DMS153 (cell line): ENCODE measurements at places on chromosomes 5 and 9.
A peak's percentile ranks its signal among the peaks of the same experiment; 100 is the strongest.

DNA sequence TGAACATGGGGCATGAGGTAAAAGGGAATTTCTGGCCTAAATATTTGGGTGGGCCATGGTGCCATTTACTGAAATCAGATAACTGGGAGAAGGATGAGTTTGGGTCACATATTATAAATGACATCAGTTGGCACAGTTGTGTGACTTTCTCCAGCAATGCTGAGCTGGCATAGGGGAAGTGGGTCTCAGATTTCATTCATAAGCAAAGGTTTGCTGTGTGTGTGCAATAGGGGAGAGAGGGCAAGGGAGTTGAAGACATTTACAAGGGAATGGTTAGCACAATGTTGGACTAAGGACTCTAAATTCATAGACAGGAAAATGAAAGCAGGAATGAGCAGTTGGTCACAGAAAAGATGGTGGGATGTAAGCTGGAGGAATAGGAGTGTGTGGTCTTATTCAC, 47.8 kb upstream of the KLF9 start:
- DNase-seq, result no peak

DNA sequence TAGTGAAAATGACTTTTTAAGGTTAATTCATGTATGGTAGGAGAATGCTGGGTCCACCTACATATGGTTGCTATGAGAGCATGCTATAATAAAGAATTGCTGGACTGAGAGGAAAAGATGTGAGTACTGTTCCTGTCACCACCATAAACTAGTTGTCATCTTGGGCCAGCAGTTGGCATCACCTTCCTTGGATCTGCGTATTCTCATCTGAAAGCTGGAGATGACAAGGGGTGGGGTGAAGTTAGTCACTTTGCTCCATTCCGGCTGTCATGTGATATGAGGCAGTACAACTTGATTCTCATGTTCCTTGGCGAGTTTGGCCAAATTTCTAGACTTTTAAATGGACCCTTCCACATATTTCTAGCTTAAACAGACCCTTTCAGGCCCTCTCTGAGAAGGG, 33.3 kb downstream of the PIP5K1B start:
- DNase-seq, result no peak

DNA sequence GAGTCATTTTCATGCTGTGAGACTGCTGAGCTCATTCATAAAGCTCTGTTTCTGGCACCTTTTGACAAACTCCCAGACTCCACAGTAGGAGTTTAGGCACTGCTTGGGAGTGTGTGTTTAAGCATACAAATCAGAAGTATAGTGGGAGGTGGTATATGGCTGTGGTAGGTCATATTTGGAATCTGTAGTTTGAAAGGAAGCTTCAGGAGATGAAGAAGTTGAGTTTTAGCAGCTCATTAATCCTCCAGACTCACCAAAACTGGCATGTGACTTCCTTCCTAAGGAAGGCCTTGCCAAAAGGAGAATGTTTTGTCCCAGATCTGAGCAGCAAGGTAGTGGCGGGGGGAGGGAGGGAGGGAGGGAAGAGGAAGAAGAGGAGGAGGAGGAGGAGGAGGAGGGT, 52.8 kb downstream of the SAXO1 start:
- DNase-seq, result no peak

DNA sequence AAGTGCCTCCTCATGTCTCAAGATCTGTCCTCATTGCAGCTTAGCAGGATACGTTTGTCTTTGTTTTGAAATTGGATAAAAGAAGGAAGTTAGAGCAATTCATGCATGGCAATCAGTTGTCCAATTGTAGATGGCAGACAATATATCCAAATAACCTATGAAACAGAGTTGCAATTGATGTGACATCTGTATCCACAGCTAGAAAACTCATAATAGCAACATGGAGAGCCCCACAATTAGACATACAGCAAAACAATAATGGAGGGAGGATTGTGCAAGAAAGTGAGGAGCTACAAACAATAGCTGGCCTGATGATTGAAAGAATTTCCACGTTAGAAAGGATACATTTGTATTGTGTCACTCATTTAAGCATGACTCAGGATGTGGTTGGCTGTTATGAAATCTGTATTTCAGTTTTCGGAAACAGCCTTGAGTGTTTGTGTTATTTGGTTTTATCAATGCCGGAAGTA, 132.0 kb downstream of the FAM174A start:
- no peak for DNase-seq

GRCh38 chr5:58012102-58012501, 447.8 kb downstream of the PLK2 start:
- DNase-seq, result no peak

- no peak for DNase-seq
Observed at GRCh38 chr9:122106576-122106975, 13.5 kb upstream of the TTLL11 start.

DNA sequence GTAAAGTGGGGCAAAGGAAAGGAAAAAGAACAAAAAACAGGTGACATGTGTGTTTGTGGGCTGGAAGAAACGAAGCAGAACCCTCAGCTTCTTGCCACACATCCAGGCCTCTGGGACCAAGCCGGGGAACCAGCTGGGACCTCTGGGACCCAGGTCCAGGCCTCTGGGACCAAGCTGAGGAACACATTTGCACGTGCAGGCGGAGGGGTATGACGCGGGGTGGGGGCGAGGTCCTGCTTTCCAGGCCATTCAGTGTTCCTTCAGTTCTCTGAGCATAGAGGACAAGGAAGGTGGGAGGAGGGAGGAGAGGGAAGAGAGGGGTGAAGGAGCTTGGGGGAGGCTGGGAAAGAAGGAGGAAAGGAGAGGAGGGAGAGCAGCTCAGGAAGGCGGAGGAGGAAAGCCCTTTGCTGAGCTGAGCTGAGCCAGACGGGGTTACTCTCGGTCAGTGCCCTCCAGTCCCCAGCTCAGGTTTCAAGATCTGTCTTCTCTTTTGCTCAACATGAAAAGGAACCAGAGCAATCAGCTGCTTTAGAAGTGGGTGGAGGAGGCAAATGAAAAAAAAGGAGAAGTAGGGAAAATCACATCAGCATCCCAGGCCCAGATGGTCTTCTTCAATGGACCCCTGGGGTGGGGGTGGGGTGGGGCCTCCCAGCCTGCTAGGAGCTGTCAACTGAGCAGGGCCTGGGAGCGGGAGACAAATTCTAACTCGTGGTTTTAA, 59.1 kb downstream of the ABCA1 start:
- DNase-seq, result peak; percentile 28

- DNase-seq, result no peak
Observed at GRCh38 chr5:1413611-1414241, 31.5 kb downstream of the SLC6A3 start.

DNA sequence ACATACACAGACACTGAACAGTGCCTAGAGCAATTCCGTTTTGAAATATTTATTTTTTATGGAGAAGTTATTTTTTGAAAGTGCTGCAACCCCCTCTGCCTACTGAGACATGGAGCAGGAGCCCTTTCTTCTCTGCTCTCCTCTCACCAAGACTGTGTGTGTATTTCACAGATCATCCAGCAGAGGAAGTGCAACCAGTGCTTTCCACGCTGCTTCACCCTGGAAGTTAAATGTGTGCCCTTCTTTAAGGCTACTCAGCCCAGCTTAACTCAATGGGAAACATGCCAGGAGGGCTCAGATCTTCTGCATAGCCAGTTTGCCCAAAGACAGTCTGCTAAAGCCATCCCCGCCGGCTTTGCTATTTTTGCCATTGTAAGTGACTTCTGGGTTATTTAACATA, 606.3 kb downstream of the TLE1 start:
- DNase-seq, result no peak

- no peak for DNase-seq
Observed at GRCh38 chr5:55495216-55495615, 39.5 kb downstream of the PLPP1 start.

DNA sequence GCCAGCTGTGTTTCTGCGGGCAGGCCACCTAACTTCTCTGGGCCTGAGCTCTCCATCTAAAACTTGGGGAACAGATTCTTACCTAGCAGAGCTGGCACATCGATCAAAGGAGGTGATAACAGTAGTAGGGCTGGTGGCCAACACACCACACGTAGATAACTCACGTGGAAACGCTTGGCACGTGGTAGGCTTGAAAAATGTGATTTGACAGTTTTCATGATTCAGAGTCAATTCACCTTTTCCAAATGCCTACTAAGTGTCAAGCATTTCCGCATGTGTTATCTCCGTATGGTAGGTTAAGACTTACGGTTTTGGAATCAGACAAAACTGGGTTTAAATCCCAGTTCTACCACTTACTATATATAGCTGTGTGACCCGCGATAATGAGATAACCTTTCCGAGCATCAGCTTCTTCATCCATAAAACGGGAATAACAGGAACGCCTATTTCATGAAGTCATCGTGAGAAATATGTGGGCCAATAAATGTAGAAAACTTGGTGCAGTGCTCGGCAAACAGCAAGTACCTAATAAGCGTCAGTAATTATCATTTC, 25.5 kb downstream of the NDUFA8 start:
- DNase-seq, result no peak

DNA sequence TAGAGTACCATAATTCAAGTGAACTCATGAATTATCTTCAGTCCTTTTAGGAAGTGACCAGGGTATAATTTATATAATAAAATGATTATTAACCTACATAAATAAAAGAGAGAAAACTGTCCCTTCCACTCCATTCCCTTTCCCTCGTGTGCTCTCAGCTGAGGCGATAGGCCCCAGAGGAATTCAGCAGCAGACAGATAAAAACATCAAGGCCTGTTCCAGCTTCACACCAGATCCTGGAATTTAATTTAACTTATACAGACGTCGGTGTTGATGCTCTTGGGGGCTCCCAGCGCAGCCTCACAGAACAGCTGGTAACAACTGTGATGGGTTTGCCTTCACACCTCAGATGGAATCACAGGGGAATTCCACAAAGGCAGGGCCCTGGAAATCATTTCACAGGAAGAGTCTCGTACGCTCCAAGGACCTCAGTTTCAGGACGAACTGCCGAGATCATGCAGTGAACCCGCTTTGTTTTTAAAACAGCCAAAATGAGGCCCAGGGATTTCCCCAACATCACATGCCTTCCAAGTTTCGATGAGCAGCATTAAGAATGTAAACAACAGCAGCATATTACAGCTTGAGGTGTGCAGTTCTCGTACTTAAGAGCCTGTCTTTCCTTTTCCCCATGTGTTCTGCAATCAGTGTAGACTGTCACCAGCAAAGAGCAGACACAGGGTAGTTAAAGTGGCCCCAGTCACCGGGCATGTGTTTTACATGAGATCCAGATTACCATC, 73.6 kb upstream of the ALDH1B1 start:
- no peak for DNase-seq

DNA sequence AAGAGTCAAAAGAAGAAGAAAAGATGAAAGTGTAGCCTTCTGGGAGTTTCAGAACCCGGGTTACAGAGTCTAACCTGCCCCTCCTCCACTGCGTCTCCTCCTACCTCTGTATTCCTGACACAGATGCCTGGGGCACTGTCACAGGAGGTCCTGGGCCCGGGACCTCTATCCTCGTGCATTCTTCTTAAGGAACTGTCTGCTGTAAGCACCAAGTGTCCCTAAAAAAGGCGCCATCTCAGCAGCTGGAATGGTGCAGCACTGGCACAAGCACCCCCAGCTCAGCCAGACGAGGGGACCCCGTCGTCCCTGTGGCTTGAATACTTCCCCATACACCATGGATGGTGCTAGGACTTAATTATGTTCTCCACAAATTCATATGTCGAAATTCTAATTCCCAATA, 35.8 kb upstream of the MVB12B start:
- DNase-seq, result no peak

- no peak for DNase-seq
Observed at GRCh38 chr5:151718646-151719045, 31.9 kb upstream of the SPARC start.

DNA sequence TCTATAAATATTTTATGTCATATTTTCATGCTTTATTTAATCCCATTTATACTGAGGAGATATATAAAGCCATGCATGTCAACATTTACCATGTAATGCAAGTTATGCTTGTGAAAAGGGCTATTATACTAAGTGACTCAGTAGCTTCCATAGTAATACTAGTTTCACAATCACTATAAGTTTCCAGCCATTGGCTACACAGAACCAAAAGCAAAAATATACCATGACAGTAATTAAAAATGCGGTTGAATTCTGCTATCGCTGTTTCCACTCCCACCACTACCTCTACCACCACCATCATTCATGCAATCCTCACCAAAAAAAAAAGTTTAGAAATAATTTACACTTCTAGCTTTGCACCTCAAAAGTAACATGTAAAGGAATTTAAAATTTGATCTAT, 60.2 kb downstream of the MLLT3 start:
- no peak for DNase-seq

- no peak for DNase-seq
Observed at GRCh38 chr9:14209399-14210345, 104.3 kb downstream of the NFIB start.

DNA sequence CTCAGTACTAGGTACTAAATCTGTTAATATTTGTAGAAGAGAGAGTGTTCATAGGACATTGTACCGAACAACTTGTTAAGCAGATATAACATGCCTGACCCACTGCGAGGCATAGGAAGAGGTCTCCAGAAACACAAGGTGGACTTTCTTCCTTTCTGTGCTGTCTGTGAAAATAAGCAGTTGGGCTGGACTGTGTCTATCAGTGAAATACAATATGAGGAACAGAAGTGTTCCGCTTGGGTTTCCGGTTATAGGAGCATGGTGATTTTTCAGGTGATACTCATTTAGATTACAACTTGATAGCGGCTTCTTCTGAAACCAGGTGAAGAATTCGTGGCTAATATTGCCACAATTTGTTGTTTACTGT, 60.9 kb upstream of the TLR4 start:
- no peak for DNase-seq

DNA sequence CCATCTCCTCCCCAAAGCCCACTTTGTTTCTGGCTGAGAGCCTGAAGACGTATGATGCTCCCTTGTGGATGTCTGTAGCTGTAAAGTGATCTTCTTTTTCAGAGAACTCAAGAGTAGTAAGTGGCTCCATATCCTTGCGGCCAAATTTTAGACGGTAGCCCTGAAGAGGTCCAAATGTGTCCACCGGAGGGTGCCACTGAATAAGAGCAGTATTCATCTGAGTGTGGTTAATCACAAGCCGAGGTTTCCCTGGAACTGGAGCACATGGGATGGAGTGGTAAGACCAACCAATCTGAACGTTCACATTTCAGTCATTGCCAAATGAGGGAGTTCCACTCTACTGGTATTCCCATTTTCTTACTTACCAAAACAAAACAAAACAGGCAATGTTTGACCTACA, 686.5 kb upstream of the DMAC1 start:
- no peak for DNase-seq
